ENCODE measurements at places on chromosomes 5 and 9.

- DNase-seq, result no peak
Observed at GRCh38 chr5:133235696-133236426, 184.0 kb downstream of the HSPA4 start.

- DNase-seq, result peak; percentile 78
Observed at GRCh38 chr5:156326718-156327259, at the start of gene SGCD. Gene SGCD, plus strand, starts transcription at chr5:156327164.

GRCh38 chr9:79976257-79977073 is 404.7 kb downstream of the TLE4 start:
- DNase-seq, result no peak

DNA sequence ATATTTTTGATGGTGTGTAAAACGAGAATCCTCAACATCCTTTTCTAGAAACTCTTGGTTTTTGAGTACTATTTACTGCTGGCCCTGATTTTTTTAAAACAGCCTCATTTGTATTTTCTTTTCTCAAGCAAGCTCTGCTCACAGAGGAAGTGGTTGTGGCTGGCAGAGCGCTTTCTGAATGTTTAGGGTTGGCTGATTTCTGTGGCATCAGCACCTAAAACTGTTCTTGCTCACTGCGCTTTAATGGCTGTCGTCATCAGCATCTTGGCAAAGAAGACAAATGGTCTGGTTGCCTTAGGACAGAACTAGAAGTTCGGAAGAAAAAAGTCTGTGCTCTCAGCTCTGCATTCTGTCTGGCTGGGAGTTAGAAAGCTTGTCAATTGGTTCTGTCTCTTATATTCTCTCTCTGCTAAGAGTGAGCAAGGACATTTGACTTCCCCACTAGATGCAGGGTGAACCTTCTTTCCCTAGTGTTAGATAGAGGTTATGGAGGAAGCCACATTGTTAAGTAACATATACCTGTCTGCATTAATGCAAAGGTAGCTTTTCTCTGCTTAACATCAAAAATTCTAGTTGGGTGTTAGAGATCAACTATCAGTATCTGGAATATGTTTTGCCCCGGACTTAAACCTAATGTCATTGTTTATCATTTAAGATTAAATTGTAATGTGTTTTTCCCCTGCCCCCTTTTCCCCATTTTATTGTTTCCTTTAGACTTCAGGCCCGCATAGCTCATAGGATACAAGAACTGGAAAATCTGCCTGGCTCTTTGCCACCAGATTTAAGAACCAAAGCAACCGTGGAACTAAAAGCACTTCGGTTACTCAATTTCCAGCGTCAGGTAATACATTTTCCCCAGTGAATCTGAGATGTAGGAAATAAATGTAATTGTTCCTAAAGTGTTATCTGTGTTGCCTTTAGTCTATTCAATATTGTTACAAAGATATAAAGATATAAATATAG is 39.0 kb downstream of the SMARCA2 start:
- DNase-seq, result peak; percentile 11

GRCh38 chr9:135295551-135296300 is 183.9 kb upstream of the PPP1R26 start:
- no peak for DNase-seq

GRCh38 chr5:135452321-135453030 is at the start of gene TIFAB:
Gene TIFAB, minus strand, starts transcription at chr5:135452351. Its CDS starts 2,412 bp downstream, at chr5:135449939.
- no peak for DNase-seq

DNA sequence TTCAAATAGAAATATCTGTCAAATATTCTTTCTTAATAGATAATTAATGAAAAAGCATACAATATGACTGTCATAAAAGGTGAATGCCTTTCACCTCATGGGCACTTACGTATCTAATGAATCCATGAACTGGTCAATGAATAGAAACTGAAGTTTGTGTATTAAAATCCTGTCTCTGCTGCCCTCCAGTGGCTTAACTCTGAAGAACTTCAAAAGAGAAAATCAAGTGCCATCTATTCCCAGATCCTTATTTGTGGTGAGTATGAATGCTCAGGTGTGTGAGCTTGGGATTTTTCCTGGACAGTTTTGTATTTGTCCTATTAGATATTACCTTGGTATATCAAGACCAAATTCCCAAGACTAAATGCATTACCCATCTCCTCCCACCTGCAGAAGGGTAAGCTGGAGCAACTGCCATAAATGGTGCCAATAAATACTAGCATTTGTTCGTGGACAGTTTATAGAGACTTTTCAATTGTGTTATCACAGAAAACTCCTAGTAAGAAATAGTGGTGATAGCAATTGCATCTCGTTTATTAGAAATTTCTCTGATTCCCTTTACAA is 44.0 kb upstream of the SVEP1 start:
- peak; percentile 23 for DNase-seq

DNA sequence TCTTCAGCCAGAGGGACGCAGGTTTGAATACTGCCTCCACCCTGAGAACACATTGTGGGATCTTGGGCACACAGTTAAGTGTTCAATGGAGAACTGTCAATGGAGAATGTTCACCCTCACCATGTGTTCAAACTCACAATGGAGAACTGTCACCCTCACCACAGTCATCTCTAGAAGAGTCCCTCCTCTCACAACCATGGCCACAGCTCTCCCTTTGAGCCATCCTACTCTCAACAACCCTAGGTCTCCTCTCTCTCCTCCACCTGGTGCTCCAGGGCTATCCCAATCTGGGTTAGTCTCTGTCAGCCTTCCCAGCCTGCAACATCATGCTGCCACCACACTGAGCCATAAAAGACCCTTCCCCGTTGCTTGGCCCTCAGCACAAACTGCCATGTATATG is 36.3 kb upstream of the HAND1 start:
- DNase-seq, result no peak

- DNase-seq, result no peak
Observed at GRCh38 chr9:79735023-79735779, 163.4 kb downstream of the TLE4 start.

DNA sequence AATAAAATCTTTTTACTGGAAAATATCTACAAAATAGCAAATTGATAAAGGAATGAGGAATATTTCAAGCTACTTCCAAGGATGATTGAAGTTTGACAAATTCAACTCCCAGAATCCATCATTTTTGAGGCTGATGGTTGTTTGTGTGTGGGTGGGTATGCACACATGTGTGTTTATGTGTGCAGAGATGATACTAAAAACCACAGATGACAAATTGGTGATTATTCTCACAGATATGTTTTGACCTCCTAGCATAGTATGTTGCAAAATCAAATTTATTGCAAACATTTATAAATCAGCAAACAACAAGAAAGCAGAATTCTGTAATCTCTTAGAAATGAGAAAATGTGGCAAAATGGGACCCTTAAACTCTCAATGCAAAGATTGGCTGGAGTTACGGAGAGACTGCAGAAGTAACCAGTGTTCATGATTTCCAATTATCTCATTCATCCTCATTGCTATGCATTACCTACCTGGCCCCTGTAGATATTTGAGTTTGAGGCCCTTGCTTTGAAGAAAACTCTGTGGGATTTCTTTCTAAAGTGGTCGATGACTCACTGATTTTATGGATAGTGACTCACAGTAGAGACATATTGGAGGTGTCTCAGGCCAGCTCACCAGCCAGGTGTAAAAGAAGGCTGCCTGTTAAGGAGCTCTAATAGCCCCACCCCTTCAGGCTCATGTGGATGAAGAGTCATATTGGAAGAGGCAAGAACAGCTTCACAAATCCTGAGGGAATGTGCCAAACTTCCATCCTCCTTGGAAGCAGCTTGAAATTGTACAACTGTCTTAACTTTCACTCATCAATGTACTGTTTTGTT is 44.6 kb upstream of the TMC1 start:
- no peak for DNase-seq

GRCh38 chr5:180783340-180784052 is 19.1 kb downstream of the MGAT1 start:
- no peak for DNase-seq

- DNase-seq, result peak; percentile 68
Observed at GRCh38 chr9:107637421-107638420, 148.2 kb upstream of the KLF4 start.

DNA sequence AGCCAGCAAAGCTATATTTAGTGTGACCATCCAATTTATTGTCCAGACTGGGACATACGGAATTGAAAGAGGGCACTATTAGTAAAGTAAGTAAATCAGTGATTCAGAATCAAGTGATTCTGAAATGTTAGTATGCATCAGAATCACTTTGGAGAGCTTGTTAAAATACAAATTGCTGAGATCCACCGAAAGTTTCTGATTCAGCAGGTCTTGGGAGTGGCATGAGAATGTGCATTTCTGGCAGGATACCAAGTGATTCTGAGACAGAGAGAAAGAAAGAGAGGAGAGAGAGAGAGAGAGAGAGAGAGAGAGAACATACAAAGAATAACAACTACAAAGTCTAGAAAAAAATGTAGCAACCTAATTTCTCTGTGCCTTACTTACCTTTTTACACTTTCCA is 65.4 kb upstream of the ASTN2 start:
- DNase-seq, result no peak
